ENCODE measurements at places on chromosomes 5 and 9.

GRCh38 chr9:114372921-114373448 is 14.8 kb downstream of the AKNA start:
- peak; percentile 59 for DNase-seq

DNA sequence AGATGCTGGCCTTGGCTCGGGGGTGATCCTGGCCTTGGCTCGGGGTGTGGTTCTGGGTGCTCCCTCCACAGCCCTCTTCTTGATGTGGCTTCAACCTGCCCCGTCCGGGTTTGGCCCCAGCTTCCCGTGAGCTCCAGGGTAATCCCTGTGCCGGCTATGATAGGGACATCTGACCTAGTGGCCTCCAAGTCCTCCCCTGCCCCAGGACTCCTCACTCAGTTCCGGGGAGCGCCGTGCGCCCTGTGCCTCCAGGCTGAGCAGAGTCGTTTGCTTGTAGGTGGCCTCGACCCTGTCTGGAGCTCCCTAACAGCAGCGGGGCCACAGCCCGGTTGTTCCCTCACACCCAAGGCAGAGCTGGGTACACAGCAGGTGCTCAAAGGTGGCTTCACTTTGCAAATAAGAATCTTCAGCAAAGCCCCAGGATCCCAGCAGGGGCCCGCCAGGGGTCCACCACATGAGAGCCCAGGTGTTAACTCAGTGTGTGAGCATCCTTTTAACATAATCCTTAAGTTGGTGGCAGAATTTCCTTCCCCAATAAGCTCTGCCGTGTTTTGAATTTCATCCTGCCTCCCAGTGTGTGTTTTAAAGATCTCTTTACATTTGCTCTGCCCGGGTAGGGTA is 32.3 kb upstream of the CEP72 start:
- DNase-seq: no peak

DNA sequence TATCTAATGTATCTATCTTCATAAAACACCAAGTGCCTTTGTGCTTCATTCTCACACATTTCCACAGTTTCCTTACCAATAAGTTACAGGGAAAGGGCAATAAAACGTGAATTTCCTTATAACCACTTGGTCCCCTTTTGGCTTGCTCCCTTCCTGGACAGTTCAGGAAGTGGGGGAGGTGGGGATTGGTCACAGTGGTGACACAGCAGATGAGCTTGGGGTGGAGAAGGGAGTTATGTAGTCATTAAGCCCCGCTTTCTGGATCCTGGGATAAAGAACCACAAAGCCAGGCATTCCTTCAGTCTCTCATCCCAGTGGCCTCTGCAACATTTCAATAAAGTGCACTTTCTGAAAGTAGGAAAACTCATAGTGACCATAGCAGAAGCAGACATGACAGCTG is 47.1 kb upstream of the FYB1 start:
- no peak for DNase-seq

DNA sequence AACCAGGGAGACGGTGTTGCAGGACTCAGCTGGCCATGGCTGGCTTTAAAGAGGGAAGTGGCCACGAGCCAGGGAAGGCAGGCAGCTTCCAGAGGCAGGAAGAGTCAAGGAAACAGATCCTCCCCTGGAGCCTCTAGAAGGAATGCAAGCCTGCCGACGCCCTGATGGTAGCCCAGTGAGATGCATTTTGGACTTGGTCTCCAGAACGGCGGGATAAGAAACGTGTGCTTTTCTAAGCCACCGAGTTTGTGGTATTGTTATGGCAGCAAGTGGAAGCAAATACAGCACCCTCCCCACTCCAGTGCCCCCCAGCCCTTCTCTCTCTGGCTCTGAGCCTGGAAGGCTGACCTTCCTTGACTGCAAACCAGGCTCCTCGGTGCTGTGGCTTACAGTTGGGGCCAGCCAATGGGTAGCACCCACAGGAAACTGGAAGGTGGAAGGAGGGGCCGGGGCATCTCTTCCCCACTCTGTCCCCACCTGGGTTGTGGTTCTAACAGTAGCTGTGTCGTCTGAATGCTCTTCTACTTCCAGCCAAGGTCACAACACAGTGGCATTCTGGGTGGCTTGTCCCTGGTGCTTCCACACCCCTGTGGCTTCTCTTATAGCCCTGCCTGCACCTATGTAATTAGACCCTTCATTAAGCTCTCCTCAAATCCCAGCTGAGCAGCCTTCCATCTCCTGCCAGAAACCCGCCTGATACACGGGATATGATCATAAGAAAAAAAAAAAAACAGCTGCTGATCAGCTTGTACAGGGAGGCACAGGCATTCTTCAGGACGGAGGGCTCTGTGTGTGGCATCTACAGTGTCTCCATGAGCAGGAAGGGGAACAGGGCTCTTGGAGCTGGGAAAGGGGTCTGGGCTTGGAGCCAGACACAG is 29.9 kb upstream of the UNC5A start:
- DNase-seq: no peak

DNA sequence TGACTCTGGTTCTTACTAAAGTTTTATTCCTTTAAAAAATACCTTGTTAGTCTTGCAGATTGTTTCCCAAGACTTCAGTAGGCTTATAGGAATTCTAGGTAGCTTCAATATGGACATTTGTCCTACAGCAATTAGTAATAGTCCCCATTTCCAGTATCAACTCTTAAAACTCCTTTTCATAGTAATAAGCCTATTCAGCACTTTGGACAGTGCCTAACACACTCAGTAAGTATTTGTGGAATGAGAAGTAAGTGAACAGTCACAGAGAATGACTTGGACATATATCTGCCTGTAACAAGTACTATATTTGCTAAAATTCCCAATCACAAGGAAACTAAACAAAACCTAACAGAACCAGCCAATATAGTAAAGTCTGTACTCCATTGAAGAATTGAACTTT is 1291.8 kb upstream of the DMAC1 start:
- no peak for DNase-seq

DNA sequence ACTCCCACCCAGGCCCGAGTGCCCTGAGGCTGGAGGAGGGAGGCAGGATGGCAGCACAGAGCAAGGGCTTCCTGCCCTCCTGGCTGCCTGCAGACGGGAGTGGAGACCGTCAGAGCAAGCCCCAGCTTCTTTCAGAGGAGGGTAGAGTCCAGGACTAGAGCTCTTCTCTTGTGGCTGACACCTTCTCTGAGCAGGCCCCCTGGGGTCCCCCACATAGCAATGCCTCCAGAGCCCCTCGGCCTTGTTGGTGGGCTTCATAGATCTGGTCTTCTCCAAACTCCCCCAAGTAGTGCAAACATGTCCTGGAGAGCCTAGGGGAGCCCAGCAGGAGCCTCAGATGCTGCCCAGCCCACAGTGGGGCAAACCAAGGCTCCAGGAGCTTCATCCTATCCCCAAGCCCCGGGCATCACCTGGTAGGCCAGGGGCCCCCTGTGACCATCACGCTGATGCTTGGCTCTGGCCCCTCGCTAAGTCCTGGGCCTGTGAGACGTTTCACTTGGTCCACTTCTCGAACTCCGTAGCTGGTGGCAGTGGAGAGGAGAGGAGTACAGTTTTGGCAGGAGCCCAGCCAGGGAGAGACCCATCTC is 2.0 kb downstream of the MZB1 start:
- no peak for DNase-seq

- no peak for DNase-seq
Observed at GRCh38 chr5:75668445-75668844, 48.8 kb downstream of the POC5 start.

GRCh38 chr5:119651486-119651885 is 22.1 kb downstream of the FAM170A start:
- no peak for DNase-seq

DNA sequence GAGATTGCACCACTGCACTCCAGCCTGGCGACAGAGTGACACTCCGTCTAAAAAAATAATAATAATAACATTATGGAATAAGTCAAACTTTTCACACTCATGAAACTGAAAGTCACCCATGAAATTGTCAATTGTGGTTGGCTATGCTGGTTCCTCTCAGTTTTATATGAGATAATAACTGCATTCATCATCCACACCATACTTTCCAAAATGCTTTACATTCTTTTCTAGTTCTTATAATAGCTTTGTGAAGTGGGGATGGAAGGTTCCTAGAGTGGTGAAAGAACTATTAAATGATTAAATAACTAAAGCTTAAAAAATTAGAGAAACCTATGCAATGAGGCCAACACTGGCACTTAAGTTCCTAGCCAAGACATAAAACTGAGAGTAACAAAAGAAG is 12.6 kb upstream of the ASPN start:
- no peak for DNase-seq

GRCh38 chr5:94407023-94407422 is 211.4 kb downstream of the KIAA0825 start:
- no peak for DNase-seq

GRCh38 chr9:16294133-16294770 is 576.2 kb downstream of the BNC2 start:
- no peak for DNase-seq

DNA sequence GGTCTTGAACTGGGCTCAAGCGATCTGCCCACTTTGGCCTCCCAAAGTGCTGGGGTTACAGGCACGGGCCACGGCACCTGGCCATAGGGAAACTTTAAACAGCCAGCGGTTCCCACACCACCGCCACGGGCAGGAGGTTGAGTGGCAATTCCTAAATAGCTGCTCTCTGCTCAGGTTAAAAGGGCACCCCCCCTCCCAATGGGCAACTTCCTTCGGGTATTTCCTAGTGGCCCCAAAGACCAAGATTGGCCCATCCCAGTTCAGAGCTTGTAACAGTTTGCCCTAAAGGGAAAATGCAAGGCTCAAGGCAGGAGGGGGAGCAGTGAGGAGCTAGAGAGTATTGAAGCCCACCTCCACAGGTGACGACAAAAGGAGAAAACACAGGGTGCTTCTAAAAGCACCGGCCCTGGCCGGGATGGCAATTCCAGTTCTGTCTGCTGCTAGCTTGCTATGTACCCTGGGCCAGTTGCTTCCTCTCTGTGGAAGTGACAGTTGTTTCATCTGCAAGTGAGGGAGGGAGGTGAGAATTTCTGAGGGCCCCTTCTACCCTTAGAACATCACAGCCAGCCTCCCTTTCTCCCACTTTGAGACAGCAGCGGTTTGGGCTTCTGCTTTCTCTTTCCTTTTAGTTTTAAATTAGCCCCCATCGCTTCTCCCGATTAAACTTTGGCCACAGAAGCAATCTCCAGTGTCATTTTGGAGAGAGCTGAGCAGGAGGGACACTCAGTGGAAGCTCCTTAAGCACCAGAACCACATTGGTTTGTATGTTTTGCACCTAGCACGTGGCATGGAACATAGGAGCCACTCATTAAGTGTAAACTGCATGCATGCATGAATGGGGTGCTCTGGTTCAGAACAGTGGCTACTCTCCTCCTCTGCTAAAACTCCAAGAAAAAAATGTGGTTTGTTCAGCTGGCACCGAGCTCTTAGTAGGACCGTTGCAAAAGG is 17.3 kb upstream of the TNIP1 start:
- no peak for DNase-seq

DNA sequence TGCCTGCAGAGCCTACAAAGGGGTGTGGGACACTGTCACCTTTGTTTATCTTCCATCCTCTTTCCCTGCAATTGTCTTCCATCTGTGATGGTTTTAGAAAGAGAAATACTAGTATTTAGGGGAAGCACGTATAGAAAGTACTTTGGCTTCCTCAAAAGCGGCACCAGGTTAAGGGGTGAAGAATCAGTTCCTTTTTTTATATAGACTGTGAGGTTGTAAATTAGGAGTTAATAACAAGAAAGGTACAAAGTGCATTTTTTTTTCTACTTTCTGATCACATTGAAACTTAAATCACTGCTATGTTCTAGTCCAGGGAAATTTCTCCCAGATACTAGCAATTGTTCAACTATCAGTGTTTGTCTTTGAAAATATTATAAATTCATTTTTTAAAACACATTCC is 219.3 kb downstream of the CEMIP2 start:
- no peak for DNase-seq

DNA sequence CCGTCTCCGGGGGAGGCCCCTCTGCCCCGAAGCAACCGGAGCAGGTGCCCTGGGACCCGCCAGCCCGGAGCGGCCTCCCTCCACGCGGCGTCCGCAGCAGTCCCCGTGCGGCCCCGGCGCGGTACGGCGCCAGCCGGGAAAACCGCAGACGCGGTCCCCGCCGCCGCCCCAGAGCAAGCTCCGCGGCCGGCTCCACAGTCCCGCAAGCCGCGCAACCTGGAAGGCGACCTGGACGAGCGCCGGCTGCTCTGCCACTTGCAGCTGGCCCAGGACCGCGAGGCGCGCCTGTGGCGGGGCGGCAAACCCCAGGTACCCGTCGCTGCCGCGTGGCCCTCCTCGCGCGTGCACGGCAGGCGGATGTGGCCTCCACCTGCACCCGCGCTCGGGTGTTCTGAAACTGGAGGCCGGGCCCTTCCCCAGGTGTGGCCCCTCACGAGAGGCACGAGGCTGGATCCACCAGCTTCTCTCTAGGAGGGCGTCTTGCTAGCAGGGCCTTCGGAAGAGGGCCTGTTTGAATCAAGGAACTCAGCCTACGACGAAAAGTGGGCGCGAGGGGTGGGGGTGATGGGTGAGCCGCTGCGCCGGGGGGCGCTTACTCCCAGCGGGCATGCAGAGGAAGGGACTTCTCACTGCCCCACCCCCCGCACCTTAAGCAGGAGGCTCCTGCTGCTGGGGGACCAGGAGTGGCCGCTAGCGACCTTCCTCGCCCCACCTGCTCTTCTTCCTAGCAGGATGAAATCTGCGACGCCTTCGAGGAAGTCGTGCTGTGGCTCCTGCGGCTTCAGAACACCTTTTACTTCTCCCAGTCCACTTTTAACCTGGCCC is 602 bp downstream of the CCNI2 start:
- DNase-seq: peak; percentile 51

DNA sequence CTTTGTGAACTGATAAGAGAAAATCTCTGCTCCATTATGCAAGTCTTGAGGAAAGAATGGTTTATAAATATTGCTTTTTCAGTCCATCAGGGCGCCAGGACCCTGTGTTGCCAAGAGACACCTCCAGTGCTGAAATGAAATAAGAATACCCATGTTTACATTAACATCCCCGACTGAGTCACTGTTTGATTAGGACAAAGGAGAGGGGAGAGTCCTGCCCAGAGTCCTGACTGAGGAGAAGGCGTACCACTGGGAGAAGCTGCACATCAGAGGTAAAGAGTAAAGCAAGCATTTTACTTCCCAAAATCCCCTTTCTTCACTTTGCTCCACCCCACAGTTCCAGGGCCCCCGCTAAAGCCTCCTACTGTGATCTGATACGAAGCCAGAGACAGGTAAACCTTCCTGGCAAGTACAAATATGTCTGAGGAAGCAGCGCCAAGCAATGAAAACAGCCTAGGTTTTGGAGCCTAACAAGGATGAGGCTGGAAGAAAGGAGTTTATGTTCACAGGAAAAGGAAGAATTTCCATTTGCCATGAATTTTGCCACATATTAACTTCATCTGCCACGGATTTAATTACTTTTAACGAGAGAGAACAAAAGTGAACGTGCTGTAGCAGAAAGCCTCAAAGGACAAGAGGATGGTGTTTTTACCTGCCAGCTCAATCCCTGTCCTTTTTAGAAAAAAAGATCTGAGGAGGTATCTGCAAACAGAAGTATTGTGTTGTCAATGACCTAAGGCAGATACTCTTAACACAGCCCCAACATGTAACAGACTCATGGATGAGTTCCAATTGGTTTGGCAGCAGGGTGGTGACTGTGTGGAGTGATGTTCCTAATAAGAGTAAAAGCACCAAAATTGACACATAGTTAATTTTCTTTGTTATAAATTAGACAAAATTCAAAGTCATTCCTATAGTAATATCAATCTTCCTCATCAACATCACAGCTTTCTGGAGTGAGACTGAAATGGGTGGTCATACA is 209.4 kb upstream of the TLE4 start:
- no peak for DNase-seq

All from activated CD4-positive, alpha-beta T cell treated with anti-CD3 and anti-CD28 coated beads for 4 hours (primary cell).